EH (cell line): ENCODE measurements at places on chromosomes 6 and 20.
A peak's percentile ranks its signal among the peaks of the same experiment; 100 is the strongest.

DNA sequence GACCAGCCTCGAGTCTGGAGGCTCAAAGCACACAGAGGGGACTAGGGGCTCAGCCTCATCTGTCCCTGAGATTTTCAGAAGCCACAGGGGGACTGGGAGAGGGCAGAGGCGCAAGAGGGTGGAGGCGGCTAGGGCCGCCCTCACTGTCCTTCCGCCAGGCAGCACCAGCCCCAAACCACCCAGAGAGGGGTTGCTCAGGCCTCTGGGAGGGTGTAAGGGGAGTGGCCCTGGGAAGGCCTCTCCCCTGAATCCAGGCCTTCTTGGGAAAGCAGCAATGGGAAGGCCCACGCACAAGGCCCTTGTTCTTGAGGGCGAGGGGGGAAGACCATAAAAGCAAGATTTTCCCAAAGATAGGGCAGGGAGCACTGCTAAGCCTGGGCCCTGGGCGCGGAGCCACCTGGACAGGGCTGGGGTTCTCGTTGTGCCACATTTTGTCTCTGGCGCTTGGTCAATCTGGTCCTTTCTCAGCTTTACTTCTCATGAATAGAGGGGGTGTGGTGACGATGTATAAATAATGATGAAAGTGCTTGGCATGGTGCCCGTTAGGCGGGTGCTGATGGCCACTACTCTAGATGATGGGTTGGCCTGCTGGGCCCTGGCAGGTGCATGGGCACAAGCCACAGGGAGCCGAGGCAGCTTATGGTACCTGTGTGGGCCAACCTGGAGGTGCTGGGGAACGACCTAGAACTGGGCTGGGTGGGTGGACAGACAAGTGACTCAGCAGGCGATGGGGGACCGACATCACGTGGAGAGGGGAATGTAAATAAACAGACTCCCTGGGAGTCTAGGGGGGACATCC, 4.8 kb downstream of the SAMD10 start:
- peak; percentile 42 for DNase-seq

GRCh38 chr6:137673603-137674002, 179.4 kb upstream of the OLIG3 start:
- DNase-seq, result no peak

DNA sequence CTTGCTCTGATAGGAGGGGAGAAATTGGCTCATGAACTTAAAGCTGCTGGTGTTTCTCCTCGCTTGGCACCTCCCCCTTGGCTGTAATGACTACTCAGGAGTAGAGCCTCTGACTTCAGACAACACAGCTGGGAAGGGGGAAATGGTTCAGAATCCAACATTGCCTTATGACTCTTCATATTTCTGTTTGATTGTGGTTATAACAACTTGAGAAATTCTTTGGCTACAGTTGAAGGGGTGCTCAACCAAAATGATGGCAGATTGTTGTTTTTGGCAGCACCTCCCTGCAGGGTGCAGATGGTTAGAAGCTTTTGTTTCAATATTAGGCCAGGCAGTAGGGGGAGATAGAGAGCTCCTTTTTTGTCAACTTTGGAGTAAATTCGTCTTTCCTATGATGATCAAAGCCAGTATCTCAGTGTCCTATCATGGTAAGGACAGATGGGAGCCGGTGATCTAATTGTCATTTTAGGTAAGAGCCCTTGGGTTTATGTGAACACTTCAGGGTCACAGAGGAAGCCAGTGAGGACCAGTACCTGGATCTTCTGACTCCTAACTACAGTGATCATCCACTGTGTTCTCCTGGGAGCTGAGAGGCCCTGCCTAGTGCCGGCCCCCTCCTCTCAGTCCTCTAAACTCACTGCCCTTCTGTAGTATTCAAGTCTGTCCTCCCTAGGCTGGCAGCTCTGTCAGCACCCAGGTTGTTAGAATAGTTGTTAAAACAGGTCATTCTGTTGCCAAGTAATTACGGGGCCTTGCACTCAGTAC, 39.9 kb downstream of the RPRD1B start:
- peak; percentile 96 for DNase-seq

- DNase-seq, result no peak
These were observed 113.7 kb downstream of the SLC23A2 start for GRCh38 chr20:4887586-4887985.

DNA sequence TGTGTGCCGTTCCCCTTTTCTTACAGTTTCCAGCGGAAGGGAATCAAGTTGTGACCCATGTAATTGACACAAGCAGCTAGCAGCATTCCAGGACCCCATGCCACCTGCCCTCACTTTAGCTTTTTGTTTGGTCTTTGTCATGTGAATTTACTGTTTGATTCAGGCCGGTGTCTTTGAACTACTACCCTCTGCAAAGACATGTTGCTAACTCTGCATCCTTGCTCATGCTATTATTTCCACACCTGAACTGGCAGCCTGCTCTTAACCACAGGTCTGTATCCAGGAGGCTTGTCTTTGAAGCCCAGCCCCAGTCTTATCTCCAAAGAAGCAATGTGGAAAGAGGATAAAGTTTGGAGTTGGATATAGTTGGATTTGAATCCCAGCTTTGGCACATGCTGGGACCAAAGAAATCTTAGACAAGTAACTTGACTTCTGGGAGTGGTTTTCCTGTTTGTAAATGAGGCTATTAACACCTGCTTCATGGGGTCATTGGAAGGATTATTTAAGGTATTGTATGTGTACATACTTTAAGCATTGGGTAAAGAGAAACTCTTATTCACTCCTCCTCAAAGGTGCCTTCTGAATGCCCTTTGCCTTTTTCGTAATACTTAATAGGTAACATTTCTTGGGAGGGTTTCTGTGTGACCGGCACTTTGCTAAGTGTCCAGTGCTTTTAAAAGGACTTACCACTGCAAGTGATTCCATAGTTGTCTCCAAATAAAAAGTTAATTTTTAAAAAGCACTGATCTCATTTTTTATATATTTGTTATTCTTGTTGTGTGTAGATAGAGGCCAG, 52.4 kb downstream of the RALY start:
- no peak for DNase-seq

- peak; percentile 55 for DNase-seq
These were observed 284.6 kb downstream of the CDC5L start for GRCh38 chr6:44672086-44672485.

- no peak for DNase-seq
These were observed at the start of gene NKAIN2 for GRCh38 chr6:123803504-123804013. TSS of gene NKAIN2 (plus strand) at chr6:123803865.

- no peak for DNase-seq
These were observed 15.9 kb upstream of the EDN3 start for GRCh38 chr20:59284470-59284869.

DNA sequence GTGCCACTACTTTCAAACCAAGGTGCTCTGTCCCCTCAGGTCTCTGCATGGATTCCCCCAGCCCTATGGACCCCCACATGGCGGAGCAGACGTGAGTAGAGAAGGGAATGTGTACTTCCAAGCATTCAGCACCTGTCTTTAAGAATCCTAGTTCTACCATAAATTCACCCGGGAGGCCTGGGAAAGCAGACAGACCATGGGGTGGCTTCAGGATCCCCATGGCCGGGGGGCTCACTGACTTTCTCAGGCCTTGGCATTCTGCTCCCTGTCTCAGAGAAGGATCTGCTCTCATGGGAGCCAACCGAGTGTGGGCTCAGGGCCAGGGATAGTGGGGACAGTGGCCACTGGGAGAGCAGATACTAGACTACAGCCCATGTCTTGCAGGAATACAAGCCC, 2.3 kb downstream of the CDC25B start:
- no peak for DNase-seq

- no peak for DNase-seq
These were observed 707.8 kb upstream of the FLRT3 start for GRCh38 chr20:15045246-15045645.

- no peak for DNase-seq
These were observed 126.5 kb upstream of the CDYL start for GRCh38 chr6:4649728-4650127.

- DNase-seq, result no peak
These were observed 1347.0 kb downstream of the EPHA7 start for GRCh38 chr6:92072387-92072786.

DNA sequence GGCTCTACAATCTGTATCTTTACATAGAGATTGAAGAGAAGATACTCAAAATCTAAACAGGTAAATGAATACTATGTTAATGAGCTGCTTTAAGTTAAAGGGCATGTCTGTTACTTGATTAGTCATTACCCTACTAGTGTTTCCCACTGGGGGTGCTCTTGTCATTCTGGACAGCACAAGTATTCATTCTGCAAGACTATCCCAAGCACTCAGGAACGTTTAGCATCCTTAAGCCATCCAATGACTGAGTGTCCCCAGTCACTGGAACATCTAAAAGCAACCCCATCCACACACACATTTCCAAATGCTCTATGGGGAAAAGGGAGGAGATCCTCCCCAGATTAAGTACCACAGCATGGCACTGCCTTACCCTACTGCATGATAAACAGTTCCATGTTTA, 25.7 kb downstream of the EZR start:
- peak; percentile 79 for DNase-seq

DNA sequence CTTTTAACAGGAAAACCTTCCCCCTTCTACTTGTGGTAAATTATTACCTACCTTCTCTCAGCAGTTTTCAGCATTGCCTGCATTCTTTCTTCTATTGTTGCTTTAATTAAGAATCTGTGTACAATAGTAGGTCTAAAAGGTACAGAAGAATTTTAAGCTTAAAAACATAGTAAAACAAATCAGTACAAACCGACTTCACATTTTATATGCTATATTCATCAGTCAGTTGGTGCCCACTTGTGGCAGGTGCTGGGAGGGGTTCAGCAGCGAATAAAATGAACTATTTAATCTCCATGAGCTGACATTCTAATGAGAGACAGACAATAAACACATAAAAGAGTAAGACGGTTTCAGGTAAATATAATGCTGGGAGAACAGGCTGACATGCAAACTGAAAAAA, 73.4 kb upstream of the FBXO30 start:
- peak; percentile 47 for DNase-seq

- DNase-seq, result peak; percentile 18
These were observed 57.3 kb downstream of the LINC00237 start for GRCh38 chr20:21048841-21049273.

- DNase-seq, result no peak
These were observed 554.3 kb downstream of the CD109 start for GRCh38 chr6:74250161-74250818.

DNA sequence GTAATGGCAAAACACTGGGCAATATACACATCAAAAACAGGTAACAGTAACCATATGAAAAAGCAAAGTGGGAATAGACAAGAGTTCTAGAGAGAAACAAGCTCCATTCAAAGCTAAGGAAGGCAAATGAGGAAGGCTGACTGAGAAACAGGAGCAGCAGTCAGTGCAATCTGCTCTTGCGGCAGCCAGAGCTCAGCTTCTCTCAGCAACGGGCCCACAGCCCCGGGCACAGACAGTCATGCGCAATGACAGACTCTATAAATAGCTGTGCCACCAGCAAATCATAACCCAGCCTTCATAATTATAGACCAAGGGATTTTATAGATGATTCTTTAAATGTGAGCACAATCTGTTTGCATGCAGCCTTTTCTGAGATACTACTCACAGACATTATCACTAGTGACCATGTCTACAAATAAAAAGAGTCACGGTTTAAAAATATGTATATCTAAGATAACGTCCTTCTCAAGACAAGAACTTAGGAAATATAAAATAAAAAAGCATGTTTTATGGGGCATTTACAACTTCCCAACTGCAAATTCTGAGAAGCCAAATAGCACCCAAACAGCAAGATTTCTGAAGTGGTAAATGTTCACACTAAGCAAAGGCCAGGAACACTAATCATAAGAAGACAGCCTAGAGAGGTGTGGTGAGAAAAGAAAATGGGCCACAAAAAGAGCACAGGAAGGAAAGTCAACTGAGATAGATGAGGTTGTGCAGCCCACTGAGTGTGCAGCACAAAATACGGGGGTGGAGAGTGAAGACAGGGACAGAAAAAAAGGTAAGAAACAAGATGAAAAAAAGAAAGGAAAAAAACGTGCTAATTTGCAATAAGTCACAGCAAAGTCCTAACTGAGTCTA, 39.9 kb upstream of the BEND6 start:
- DNase-seq, result peak; percentile 43
